ENCODE measurements at places on chromosomes 6 and 20.

GRCh38 chr20:475463-476357 is 13.4 kb upstream of the TBC1D20 start:
- no peak for DNase-seq

DNA sequence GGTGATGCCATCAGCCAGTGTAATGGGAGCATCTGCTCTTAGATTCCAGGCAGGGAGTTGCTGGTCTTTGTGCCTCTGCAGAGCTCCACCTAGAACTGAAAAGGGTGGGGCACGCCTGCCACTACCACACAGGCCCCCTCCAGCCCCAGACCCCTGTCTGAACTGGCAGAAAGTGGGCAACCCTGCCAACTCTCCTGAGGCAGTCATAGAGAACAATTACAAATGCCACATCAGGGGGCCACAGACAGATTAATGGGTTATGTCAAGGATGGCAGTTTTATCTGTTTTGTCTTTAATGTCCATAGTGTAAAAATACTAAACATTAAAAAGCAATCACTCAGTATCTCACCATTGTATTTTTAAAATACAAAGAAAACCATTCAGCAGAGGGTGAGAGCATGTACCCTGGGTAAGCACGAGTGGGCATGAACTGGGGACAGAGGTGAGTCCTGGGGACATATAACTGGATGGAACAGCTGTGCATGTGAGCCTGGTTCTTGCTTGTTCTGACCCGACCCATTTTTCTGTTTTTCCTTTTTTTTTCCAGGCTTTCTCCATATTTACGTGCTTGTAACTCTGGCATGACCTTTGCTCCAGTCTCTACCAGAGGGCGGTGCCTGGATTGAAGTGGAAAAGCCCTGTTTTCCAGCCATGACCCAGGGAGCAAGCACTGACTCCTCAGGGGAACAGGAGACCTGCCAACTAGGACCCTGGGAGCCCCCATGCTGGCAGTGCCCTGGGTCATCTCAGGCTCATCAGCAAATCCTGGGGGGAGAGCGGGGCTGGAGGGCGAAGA is 8.2 kb downstream of the TRAF3IP2 start:
- no peak for DNase-seq

GRCh38 chr6:22364306-22364705 is 67.5 kb upstream of the PRL start:
- DNase-seq = no peak

DNA sequence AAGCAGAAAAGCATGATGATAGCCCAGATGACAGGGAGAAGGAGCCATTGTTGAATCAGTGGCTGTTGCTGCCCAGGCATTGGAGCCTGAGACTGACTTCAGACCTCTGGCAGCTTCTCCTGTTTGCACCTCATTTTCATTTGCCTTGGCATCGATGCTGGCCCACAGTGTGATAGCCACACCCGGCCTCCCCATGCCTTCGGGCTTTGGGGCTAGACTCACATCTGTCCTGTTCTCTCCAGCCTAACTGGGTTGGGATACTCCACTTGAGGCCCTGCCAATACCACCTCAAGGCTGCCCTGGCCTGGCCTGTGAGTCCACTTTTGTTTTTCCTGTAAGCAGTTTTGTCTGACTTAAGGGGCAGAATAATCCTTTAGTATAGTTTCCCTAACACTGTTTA is 140.4 kb downstream of the UST start:
- DNase-seq = no peak

GRCh38 chr6:68625998-68626397 is 9.1 kb upstream of the ADGRB3 start:
- no peak for DNase-seq

GRCh38 chr6:46918806-46919205 is 2.9 kb downstream of the ADGRF5 start:
- DNase-seq = no peak

GRCh38 chr6:157169226-157169625 is 154.1 kb downstream of the TMEM242 start:
- DNase-seq = no peak

- DNase-seq = no peak
Observed at GRCh38 chr20:49811825-49812506, 662 bp upstream of the SLC9A8 start.

- DNase-seq = no peak
Observed at GRCh38 chr6:164690241-164690640, 619.2 kb downstream of the C6orf118 start.

All from right atrium auricular region (tissue), 2 donors.